Hematopoietic multipotent progenitor cell treated with erythropoietin and hydrocortisone succinate and interleukin-3 and kit ligand, for 17 days (in vitro differentiated cells): ENCODE measurements at places on chromosomes 7 and 10.

- DNase-seq, result no peak
These were observed 32.9 kb upstream of the BHLHA15 start for GRCh38 chr7:98178321-98178720.

DNA sequence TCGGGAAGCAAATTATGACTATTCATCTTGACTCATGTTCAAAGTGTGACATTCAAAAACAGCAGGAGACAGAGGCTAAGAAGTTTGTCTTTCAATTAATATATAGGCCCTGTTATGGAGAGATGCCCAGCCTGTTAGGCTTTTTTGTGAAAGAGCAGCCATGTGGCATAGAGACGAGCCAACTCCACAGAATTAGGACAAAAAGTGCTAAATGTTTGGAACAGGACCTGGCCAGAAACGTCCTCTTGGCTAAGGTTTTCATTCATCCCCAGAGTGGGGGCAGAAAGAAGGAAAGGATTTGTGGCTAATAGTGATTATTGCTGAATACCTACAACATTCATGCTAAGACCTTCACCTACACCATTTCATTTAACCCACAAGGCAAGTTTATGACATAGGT is 324.7 kb upstream of the NPVF start:
- DNase-seq, result no peak

DNA sequence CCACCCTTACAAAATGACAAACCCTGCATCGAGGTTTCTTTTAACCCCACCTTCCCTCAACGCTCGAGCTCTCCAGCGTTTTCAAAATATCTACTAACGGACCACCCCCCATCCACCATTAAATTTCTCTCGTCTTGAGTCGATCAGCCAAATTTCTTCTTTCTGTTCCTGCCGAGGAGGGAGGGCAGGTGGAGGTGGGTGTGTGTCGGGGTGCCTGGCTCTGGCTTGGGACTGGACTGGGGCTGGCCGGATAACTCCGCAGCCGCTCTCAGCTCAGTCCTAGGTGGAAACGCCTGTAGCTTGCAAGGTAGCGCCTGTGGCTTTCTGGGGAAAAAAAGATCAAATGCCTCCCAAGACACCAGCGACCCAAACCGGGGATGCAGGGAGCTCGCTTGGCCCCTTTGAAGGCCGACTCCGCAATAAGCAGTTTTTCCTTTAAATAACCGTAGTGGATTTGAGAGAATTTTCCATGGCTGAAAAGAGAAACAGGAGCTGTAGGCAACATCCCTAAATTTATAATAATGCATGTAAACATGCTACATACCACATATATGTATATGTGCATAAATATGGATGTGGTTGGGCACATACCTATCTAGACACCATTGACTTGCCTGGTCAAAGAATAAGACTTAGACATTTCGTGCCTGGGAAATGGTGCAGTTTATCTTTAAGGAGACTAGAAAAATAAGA is 1.9 kb upstream of the TMEM178B start:
- DNase-seq, result no peak

DNA sequence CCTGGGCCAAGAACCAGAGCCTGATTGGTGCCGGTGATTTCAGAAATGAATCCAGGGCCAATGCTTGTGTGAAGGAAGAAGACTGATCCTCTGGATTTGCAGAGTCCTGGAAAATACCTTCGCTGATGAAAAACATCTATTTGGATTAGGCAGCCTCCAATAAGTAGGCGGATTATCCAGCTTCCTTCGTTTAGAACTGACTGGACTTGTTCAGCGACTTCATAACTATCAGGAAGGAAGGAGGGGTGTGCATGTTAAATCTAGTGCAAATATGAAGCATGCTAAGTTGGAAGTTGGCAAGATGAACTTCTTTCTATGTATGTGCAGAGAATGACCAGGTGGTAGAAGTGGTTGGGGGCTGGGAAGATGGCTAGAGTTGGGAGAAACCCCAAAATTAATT is 41.0 kb downstream of the NKX2-3 start:
- DNase-seq, result no peak

DNA sequence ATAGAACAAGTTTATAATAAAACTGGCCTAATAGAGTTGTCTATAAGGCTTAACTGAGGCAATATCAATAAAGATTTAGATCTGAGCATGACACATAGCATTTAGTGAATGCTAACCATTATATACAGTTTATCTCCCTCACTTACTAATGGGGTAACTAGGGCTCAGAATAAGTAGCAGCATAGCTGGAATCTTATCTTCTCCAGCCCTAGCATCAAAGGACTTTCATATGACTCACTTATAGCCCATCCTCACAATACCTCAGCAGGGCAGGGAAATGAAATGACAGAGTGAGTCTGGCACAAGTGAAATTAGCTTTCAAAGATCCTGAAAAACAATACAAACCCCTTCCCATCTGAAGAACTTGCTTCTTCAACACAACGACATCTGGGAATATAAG is 362.9 kb downstream of the KIF20B start:
- no peak for DNase-seq

DNA sequence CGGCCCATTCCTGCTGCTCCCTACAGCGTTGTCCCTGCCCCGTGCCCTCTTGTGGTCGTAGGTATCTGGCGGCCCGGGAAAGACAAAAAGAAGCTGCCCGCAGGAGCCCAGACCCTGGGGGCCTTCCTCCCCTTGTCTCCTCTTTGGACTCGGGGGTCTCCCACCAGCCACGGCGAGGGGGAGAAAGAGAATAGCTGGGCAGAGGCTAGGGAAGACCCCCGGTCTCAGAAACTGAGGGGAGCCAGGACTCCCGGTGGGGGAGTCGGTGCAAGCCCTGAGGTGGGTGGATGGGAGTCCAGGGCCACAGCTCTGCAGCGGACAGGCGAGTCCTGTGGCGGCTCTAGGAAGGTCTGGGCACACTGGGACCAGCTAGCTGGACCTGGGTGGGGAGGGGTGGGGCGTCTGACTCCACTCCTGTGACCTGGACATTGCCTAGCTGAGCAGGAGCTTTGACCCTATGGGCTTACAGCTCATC is 1.3 kb upstream of the SH2D4B start:
- no peak for DNase-seq

- DNase-seq, result no peak
These were observed 36.6 kb upstream of the PRKAR2B start for GRCh38 chr7:107007892-107008287.

DNA sequence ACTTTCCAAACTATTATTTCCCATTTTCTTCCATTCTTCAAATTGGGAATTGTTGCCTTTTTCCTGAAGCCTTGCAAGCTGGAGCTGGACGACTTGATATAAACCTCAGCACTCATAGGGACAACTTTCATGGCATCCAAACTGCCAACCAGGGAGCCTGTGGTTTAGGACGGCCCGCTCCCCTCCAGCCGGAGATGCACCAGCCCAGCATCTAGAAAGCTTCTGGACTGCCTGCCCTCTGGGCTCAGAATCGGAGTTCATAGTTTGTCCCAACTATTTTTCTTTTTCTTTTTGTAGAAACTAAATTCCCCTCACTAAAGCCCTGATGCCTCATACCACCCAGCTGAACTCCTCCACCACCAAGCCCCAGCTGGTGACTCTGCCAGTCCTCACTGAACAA is 200.3 kb downstream of the DNAJB6 start:
- no peak for DNase-seq

GRCh38 chr7:83677180-83677866 is 28.4 kb upstream of the SEMA3E start:
- DNase-seq, result no peak

- no peak for DNase-seq
These were observed 91.6 kb downstream of the DNMBP start for GRCh38 chr10:99917963-99918825.

DNA sequence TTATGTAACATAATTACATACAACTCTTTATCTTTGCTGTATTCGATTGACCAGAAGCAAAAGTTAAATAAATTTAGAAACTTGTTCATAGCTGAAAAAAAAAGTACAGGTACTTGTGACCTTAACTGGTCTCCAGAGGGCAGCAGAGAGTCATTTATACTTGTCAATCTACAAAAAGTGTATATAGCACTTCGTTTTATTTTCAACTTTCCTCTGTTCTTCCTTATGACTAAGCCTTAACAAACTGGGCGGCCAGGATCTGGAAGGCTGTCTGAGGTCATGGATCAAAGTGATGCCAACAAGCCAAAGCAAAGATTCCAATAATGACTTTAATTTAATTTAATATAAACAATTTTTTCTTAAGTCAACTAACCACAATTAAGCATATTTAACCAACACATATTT is 29.8 kb downstream of the C10orf67 start:
- peak; percentile 73 for DNase-seq

GRCh38 chr7:96311967-96312366 is 9.9 kb downstream of the SLC25A13 start:
- DNase-seq, result no peak

DNA sequence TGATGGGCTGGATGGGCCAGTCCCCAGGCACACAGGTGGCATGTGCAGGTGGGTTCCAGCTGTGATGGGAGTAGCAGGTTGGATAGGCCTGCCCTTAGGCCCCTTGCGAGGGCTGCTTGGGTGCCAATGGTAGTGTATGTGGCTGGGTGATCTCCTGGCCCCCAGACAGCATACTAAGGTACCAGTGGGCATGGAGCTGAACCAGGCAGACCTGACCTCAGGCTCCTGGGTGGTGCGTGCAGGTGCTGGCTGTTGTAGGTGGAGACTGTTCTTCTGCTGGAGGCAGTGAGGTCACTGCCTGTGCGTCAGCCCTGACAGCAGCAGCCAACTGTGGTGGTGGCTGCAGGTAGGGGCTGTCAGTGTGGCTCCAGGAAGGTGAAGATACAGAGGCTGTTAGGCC is 384.7 kb downstream of the ANKRD7 start:
- no peak for DNase-seq

- DNase-seq, result no peak
These were observed 227.0 kb upstream of the HDAC9 start for GRCh38 chr7:18268571-18268970.
